H54 (cell line): ENCODE measurements at places on chromosomes 5 and 9.

GRCh38 chr5:178535299-178536175 lies 54.7 kb downstream of the COL23A1 start:
- no peak for DNase-seq

DNA sequence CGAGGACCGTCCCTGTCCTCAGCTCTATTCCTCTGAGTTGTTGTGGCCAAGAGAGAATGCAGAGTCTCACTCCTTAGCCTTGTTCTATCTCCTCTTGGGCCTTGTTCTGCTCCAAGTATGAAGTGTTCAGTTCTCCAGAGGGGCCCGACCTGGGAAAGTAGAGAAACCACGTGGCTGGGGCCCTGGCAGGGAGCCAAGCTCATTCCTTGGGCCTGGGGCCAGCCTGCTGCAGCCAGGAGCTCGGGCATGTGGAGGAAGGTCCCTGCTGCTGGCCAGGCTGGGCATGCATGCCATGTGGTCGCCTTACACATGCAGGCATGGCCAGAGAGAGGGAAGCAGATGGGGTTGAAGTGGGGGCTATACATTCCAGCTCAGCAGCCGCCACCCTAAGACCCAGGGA lies 60.7 kb downstream of the COL27A1 start:
- DNase-seq = no peak

- peak; percentile 47 for DNase-seq
Observed at GRCh38 chr5:58259685-58260152, 200.2 kb downstream of the PLK2 start.

DNA sequence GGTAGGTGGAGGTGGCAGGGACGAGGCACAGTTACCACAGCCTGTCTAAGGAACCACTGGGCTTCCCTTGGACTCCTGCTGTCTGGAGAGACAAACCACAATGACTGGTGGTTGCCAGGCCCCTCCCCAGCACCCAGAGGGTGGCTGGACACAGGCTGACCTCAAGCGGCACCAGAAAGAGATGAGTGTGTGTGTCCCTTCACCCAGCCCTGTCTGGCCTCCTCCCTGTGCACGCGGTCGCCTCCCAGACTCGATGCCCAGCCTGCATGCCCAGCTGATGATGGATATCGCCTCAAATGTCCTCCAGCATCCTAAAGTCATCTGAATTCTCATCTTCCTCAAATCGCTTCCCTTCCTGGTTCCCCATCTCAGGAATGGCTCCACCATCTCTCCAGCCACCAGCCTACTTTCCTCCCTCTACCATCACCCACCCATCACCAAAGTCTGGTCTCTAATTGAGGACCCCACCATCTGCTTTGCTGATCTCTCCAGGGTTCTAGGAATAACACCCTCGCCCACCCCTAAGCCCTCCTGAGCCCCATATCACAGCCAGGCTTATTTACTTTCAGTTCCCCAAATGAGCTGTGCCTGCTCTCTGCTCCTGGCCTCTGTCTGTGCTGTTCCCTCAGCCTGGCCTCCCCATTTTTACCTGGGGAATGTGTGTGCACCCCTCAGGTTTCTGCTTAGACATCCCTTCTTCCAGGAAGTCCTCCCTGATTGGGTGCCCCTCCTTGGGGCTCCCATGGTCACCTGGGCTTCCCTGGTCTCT lies 52.5 kb upstream of the GGTA1 start:
- no peak for DNase-seq

GRCh38 chr9:124390794-124391658 lies 24.2 kb downstream of the PSMB7 start:
- DNase-seq = peak; percentile 44

GRCh38 chr5:54709096-54709495 lies 191.5 kb downstream of the SNX18 start:
- DNase-seq = no peak

GRCh38 chr5:74206579-74207550 lies 433.7 kb downstream of the ENC1 start:
- no peak for DNase-seq

DNA sequence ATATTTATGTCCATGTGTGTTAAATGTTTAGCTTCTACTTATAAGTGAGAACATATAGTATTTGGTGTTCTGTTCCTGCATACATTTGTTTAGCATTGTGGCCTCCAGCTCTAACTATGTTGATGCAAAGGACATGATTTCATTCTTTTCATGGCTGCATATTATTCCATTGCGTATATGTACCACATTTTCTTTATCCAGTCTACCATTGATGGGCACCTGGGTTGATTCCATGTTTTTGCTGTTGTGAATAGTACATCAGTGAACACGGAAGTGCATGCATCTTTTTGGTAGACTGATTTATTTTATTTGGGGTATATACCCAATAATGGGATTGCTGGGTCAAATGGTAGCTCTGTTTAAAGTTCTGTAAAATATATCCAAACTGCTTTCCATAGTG lies 359.0 kb downstream of the SLCO4C1 start:
- no peak for DNase-seq

- no peak for DNase-seq
Observed at GRCh38 chr9:26530841-26531240, 361.8 kb downstream of the CAAP1 start.

GRCh38 chr5:87383216-87383615 lies 29.5 kb downstream of the CCNH start:
- no peak for DNase-seq

DNA sequence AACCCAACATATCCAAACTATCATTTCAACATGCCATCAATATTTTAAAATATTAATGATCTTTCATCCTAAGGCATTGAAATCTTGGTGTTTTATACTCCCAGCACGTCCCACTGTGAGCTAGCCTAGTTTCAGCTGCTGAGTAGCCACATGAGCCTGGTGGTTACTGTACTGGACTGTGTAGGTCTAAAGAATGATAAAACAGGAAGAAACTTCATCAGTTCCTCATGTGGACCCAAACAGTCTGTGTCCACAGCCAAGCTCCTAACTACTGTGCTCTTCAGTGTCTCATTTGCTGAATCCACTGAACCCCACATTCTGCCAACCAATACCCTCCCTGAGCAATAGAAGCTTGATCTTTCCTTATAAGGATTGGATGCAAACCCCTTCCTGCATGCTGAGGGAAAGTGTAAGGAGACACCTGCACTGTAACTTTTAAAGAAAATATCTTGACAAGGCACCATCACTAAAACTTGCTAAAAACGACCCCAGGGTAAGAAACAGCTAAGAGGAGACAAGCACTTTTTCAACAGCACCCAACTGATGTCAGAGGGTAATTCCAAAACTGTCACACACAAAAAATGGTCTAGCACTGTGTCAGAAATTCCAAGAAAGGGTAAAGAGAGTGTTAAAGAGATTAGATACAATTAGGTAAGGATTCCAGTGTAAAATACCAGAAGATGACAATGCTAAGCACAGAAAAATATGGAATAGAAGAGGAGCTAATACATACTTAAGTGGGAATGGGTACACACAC lies 126.9 kb downstream of the SPOCK1 start:
- no peak for DNase-seq
